ENCODE measurements at places on chromosomes 6 and 20. TPM values are rescaled to one million over a fixed set of nuclear protein-coding genes. Genes with fewer than 3 reads are reported as not detected.

Gene PLEKHG1
- total RNA-seq, result 1.0 TPM

Gene NKX2-2
- total RNA-seq, result 0.11 TPM

GRCh38 chr6:131894493-131895424 is 56.4 kb downstream of the CCN2 start:
- H3K4me1 ChIP-seq, result peaks cover 3% of the 10 kb centered on the region
- H3K4me3 ChIP-seq, result no peak overlapping the region
- DNase-seq, result no peak
- no peak overlapping the region for H3K27ac ChIP-seq
- peaks cover 52% of the 10 kb centered on the region for H3K36me3 ChIP-seq

DNA sequence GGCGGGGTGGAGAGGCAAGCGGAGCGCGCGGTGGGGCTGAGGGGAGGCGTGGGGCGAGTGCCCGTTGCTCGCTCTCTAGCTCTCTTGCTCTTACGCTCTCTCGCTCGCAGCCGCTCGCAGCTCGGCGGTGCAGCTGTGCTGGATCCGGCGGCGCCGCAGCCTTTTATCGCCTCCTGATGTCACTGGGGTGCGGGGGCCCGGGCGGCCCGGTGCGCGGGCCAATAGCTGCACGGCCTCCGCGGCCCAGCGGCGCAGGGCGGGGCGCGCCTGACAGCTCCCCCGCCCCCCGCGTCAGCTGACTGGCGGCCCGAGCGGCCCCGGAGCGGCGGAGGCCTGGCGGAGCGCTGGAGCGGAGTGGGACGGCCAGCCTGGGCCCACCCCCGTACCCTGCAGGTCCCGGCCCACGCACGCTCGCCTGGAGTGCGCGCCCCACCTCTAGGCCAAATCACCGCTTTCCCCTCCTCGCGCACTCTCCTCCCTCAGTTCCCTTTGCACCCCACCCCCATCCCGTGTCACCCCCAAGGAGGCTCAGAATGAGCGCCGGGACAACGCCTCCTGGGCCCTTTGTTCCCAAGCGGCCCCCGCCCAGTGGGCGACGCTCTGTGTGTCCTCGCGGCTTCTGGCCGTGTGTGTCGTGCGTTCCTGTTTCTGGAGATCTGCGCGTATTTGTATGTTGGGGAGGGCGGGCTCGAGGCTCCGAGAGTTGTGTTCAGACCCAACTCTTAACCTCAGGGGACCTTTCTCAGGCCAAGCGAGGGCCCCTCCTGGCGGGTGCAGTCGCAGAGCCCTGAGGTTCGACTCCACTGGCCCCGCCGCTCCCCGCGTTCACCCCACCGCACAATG is at the start of gene MAFB:
Gene MAFB (minus strand): TSS at position 137 of the 843 bp plus-strand sequence. CDS start 386 bp downstream, outside the sequence.
- H3K27ac ChIP-seq, result no peak within 1 kb of the TSS
- H3K4me1 ChIP-seq, result no peaks in the 10 kb centered on the region
- peaks cover 85% of the 10 kb centered on the region for H3K27me3 ChIP-seq
- H3K4me3 ChIP-seq, result peak within 1 kb of the TSS; percentile 63

DNA sequence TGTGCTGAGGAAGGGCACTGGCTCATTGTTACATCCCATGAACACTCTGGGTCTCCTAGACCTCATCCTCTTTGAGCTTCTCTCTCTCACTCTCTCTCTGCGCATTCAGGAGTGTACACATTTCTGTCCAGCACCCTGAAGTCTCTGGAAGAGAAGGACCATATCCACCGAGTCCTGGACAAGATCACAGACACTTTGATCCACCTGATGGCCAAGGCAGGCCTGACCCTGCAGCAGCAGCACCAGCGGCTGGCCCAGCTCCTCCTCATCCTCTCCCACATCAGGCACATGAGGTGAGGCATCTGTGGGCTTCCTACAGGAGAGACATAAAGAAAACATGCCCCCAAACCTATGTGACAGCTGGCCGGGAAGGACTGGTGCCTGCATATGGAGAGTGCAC is 286.8 kb downstream of the ESR1 start:
- no peak overlapping the region for H3K27ac ChIP-seq
- no peak overlapping the region for H3K4me3 ChIP-seq
- no peak for DNase-seq
- no peaks in the 10 kb centered on the region for H3K27me3 ChIP-seq

DNA sequence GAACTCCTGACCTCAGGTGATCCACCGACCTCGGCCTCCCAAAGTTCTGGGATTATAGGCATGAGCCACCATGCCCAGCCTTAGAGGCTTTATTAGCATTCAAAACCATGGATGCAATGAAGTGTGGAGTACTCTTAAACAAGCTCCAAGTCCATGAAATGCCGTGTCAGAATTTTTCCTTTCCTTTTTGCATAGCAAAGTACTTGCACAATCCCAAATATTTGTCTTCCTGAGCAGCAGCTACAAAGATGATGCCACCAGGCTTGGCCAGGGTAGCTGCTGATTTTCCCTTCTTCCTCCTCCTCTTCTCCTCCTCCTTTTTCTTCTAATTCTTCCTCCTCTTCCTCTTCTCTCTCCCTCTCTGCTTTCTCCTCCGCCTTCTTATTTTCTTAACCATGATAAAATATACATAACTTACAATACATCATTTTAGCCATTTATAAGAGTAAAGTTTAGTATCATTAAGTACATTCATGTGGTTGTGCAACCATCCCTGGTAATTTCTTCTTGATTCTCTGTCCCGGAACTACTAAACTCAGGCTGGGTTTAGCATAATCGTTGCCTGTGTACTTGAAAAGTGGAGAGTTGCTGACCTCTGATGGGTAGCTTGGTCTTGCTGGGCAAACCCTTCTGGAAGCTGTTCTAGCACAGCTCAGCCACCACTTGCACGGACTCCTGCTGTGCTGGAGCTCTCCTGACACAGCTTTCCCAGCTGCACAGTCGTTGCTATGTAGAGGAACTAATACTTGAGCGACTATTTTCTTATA is 20.3 kb downstream of the MUCL3 start:
- no peak overlapping the region for H3K27ac ChIP-seq
- no peak overlapping the region for H3K4me3 ChIP-seq
- H3K27me3 ChIP-seq, result no peaks in the 10 kb centered on the region
- no peaks in the 10 kb centered on the region for H3K36me3 ChIP-seq

DNA sequence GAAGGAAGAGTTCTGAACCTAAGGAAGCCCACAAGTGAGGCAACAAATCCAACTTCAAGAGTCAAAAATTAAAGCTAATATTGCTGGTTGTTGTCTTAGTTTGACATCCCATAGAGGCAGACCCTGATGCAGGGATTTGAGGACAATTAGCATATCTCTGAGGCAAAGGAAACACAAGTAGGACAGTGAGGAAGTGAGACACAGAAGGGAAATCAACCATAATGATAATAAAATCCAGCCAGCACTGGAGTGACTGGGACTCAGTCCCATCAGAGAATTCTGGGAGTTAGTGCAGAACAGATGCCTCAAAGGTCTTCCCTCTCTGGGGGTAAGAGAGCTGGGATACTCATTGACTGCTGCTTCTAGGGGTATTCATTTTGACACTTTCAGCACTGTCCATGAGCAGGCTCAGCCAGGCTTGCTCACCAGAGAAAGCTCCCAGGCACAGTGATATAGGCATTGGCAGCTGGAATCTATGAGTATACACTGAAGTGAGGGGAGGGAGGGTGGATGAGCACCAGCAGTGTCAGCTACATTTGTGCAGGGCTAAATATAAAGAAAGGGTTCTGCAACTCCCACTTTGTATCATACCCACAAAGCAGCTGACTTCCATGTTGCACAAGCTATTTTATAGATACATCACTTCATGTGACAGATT is 43.4 kb upstream of the SPTLC3 start:
- H3K36me3 ChIP-seq, result peaks cover 7% of the 10 kb centered on the region
- no peak for DNase-seq
- no peaks in the 10 kb centered on the region for H3K4me1 ChIP-seq
- no peaks in the 10 kb centered on the region for H3K27me3 ChIP-seq
- no peak overlapping the region for H3K4me3 ChIP-seq

- no peak overlapping the region for H3K27ac ChIP-seq
- no peak overlapping the region for H3K4me3 ChIP-seq
- no peaks in the 10 kb centered on the region for H3K4me1 ChIP-seq
- no peak for DNase-seq
- no peaks in the 10 kb centered on the region for H3K27me3 ChIP-seq
These were observed 10.0 kb downstream of the TMEM74B start for GRCh38 chr20:1174787-1175186.

DNA sequence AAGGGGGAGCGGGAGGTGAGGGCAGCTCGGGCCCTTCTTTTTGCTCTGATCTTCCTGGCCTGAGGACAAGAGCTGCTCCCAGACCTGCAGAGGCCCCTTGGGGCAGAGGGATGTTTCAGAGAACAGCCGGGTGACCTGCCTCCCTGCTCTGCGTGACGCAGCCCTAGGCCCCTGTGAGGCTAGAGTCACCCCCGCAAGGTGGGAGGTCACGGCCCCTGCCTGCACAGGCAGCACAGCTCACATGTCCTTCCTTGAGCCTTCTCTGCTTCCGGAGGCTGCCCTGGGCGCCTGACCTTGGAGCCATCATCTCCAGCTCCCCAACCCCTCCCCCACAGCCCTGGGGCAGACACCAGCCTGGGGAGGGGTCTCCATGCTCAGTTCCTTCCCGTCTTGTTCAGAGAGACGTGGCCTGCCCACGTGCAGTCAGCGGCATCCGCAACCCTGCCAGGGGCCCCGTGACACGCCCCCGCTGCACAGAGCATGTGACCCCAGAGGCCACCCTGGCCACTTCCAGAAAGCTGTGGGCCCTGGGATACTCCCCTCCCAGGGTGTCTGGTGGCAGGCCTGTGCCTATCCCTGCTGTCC is at the start of gene BIRC7:
Gene BIRC7 (plus strand): TSS at position 507 of the 585 bp plus-strand sequence. CDS start 192 bp downstream, outside the sequence.
- no peak for DNase-seq
- H3K27ac ChIP-seq, result no peak within 1 kb of the TSS
- H3K36me3 ChIP-seq, result no peaks in the 10 kb centered on the region
- H3K4me1 ChIP-seq, result peaks cover 2% of the 10 kb centered on the region
- H3K27me3 ChIP-seq, result no peaks in the 10 kb centered on the region
- no peak within 1 kb of the TSS for H3K4me3 ChIP-seq

DNA sequence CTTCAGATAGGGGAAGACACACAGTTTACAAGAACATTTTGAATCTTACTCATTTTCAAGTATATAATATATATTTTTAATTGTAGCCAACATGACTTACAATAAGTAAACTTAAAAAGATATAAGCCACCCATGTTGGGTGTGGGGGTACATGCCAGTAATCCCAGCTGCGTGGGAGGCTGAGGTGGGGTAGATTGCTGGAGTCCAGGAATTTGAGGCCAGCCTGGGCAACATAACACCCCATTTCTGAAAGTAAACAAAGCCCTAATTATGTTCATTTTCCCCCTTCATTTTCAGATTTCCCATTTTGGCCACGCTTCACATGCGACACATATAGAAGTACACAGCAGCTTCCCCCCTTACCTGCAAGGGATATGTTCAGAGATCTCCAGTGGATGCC is 30.5 kb downstream of the SERPINB6 start:
- no peaks in the 10 kb centered on the region for H3K4me1 ChIP-seq
- H3K27ac ChIP-seq, result no peak overlapping the region
- peaks cover 9% of the 10 kb centered on the region for H3K36me3 ChIP-seq
- H3K4me3 ChIP-seq, result no peak overlapping the region

DNA sequence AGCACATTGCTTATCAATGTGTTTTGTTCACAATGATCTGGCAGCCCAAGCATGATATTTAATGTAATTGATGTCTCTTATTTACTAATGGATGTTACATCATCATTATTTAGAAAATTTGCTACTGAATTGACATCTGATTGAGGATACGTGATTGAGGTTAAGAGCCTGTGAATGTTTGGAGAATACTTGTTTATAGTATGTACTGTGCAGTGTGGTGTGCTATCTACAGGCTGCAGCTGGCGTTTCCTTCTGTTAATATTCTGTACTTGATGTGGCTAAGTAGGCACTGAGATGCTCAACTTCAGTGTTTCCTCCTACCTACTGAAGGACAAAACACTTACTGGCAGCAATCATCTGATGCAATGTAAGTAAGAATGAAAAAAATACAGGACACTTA is 709.6 kb upstream of the FLRT3 start:
- H3K4me3 ChIP-seq, result no peak overlapping the region
- H3K27ac ChIP-seq, result no peak overlapping the region
- no peaks in the 10 kb centered on the region for H3K27me3 ChIP-seq

- no peaks in the 10 kb centered on the region for H3K27me3 ChIP-seq
- H3K4me3 ChIP-seq, result no peak overlapping the region
- DNase-seq, result no peak
- H3K4me1 ChIP-seq, result no peaks in the 10 kb centered on the region
- H3K36me3 ChIP-seq, result peaks cover 8% of the 10 kb centered on the region
- no peak overlapping the region for H3K27ac ChIP-seq
These were observed 5.5 kb downstream of the FAM217B start for GRCh38 chr20:59945731-59946130.

GRCh38 chr20:12090920-12091319 is 173.2 kb downstream of the BTBD3 start:
- no peak for DNase-seq
- H3K27ac ChIP-seq, result no peak overlapping the region
- no peaks in the 10 kb centered on the region for H3K4me1 ChIP-seq
- H3K4me3 ChIP-seq, result no peak overlapping the region

DNA sequence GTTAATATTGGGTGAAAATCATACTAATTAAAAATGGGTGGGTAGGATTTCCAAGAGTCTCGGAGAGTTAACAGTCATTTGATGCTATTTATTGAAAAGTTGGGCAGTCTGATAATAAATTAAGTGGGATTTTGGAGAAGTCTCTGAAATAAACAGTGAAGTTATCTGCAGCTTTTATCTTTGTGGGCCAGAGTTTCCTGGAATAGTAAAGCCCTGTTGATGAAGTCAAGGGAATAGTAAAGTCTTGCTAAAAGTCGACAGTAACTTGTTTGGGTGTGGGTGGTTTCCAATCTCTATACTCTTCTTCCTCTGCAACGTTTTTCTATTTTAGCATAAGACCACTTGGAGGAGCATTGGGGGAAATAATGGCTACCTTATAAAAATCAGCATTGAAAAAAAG is 493.6 kb downstream of the EPM2A start:
- no peak overlapping the region for H3K27ac ChIP-seq
- DNase-seq, result no peak
- H3K36me3 ChIP-seq, result no peaks in the 10 kb centered on the region
- no peaks in the 10 kb centered on the region for H3K4me1 ChIP-seq
